Brain pericyte (primary cell): ENCODE measurements at places on chromosomes 3 and 15.

DNA sequence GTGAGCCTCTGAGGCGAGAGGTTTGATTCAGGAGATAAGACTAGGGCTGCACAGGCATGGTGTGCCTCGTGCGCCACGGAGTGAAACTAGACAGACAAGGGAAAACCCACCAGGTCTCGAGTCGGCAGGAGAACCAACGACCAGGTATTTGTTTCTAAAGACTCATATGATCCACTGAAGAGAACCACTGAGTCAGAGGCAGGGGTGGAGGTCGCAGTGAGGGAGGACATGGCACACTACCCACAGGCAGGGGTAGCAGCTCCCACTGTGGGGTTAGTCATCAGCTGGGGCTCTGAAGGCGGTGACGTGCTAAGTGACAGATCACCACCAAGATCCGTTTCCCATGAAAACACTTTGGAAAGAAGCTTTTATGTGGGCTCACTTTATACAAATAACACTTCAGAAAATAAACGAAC lies 45.7 kb downstream of the CHSY1 start:
- peak; percentile 55 for DNase-seq

DNA sequence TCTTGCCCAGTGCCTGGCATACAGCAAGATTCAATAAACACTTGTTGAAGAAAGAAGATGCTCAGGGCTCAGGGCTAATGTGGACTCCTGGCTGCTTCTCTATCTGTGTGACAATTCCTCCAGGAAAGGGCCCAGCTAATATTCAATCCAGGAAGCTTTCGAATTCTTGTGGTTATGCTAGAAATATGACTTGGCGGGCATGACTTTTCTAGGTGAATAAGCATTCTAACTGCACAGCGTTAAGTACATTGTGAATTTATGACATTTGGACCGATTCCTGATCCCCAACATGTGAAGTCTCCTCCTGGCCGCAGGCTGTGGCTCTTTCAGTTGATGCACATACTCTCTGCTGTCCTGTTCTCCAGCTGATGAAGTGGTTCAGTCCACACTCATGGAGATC lies 117.0 kb downstream of the IMPG2 start:
- no peak for DNase-seq

DNA sequence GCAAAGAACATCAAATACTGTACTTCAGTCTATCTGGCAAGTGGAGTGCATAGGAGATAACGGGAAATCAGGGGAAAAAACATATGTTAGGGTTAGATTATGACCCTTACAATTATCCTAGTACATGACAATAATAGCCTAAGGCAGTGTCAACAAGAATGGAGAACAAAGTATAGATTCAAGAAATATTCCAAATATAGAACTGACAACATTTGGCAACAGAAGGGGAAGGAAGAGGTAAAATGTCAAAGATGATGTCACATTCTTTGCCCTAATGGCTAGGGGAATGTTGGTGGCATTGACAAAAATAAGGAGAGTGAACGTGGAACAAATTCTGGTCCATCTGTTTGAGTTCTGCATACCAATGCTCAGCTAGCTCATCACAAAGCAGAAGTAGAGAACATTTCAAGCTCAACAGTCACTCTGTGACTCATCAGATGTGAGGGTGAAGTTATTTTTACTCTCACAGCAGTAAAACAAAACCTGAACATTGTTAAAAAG lies 15.5 kb upstream of the ATP8B4 start:
- no peak for DNase-seq

GRCh38 chr3:31908391-31909097 lies 72.5 kb downstream of the OSBPL10 start:
- no peak for DNase-seq

GRCh38 chr3:85758442-85758841 lies 799.7 kb downstream of the CADM2 start:
- DNase-seq = no peak
